ENCODE measurements at places on chromosomes 1 and 21.

- no peak for DNase-seq
These were observed 1.8 kb downstream of the PIK3R3 start for GRCh38 chr1:46130606-46131005.

- no peak for DNase-seq
These were observed 495.7 kb downstream of the KIF26B start for GRCh38 chr1:245650441-245650960.

DNA sequence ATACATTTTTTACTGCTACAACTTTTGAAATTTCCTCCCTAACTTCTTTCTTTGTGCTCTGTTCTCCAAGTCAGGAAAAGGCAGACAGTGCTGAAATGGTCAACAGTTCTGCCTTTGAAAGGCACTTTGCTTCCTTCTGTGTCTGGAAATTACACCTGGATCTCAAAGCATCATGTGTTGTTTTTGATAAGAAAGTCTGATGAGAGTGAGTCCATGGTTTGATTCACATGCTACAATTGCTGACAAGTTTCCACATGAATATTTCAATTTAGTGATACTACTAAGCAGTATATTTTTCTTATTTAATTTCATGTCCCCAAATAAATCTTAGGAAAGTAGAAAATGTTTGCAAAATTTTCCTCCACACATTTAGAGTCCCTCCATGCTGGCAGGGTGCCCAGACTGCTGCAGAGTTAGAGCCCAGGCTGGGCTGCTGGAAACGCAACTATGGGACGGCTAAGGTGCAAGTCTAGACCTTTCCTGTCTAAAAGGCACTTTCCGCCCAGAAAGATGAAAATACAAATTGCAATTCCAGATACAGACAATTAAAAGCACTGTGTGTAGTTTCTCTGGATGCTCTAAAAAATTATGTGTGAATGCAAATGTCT is 96.6 kb upstream of the RUNX1 start:
- no peak for DNase-seq

GRCh38 chr1:1755426-1755825 is 22.8 kb downstream of the NADK start:
- no peak for DNase-seq

GRCh38 chr1:88655685-88656299 is 28.3 kb upstream of the PKN2 start:
- no peak for DNase-seq

GRCh38 chr1:201881617-201882016 is 7.1 kb upstream of the SHISA4 start:
- DNase-seq: no peak

DNA sequence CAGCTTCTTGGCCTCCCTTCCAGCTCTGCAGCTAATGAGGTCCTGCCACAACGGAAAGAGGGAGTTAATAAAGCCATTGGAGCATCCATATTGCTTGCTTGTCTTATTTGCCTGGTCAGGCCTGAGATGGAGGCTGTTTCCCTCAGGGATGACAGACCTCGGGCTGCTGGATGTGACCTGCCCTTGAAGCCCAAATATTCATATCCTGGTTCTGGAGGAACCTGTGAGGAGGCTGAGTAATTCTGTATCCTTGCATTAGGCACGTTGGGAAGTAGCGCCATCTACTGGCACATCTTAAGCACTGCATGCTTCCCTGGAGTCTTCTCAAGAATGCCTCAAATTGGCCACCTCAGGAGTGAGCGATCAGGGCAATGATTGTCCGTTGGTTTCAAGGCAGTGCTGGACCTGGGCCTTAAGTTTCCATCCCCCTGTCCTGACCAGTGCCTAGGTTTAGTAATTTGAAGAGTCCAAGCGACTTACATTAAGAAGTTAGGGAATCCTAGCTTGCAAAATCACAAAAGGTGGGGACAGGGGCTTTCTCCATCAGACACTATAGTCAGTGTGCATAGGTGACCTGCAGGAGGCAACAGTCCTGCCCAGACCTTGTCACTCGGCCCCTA is 13.8 kb upstream of the NASP start:
- peak; percentile 54 for DNase-seq

DNA sequence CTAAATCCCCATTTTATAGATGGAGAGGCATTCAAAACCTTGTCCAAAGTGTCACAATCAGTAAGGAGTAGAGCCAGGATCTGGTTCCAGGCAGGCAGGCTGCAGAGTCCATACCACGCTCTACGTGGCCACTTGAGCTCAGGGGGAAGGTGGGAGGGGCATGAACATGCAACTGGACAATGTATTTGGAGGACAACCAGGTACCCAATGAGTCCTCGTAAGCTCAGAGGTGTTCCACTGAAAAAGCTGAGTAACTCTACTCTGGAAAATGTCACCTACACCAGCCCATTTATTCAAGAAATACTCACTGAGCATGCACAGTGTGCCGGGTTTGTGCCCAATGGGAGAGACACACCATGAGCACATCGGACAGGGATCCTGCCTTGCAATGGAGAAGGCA is 11.2 kb upstream of the GUCA2B start:
- no peak for DNase-seq

GRCh38 chr1:106880226-106880625 is 176.2 kb upstream of the PRMT6 start:
- no peak for DNase-seq

DNA sequence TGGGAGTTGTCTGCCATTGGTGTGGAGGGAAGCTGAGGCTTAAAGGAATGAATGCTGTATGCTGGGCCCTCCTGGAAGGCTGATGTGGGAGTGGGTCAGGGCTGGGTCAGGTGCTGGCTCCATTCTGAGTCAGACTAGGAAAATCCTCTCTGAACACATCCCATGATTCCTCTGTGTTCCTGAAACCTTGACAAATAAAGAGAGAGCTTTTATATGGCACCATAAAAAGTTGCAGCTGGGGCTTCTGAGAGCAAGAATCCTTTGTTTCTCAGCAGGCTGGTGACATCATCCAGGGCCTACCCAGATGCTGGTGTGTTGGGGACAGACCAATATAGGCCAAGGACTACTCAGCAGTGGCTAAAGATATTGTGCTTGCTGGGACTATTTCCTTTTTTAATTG is 27.8 kb upstream of the NFASC start:
- DNase-seq: no peak

DNA sequence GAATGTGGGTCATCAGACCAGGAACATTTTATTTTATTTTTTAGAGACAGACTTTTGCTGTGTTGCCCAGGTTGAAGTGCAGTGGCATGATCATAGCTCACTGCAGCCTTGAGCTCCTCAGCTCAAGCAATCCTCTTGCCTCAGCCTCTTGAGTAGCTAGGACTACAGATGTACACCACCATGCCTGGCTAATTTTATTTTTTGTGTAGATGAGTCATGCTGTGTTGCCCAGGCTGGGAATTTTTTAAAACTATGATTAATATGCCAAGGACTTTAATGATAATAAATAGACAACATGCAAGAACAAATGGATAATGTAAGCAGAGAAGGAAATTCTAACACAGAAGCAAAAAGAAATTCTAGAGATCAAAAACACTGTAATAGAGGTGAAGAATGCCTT is 142.4 kb downstream of the AK5 start:
- DNase-seq: no peak

DNA sequence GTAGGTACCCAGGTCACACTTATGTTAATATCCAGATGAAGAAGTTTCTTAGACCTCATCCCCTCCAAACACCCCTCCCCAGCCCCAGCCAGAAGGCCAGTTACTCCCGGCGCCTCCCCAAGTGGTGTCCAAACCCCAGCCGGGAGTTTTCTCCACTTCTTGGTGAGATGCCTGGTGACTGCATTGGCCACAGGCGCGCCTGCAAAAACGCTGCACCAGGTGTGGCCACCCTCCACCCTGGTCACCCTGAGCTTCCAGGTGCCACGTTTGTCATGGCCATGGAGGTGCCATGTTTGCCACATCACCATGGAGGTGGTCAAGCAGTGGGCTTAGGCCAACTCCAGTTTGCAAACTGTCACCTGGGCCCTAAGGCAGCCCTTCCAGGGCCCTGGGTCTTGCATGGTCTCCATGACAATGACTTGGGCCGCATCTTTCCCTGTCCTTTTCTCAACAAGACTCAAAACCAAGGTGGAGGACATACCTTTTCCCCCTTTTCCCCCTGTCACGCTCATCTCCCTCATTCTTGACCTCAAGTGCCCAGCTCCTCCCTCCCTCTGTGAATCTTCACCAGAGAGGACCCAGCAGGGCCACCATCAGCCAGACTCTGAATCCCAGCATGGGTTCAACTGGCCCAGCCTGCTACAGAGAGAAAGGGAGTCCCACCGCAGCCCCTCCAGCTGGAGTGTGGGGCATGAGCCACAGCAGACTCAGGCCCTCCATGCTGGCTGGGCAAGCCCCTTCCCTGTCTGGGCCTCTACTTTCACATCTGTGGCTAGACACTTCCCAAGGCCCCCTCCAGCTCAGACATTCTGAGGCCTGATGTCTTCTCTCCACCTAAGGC is 125.9 kb upstream of the ZBTB40 start:
- DNase-seq: no peak

GRCh38 chr1:221098471-221099405 is 219.5 kb downstream of the HLX start:
- DNase-seq: no peak

DNA sequence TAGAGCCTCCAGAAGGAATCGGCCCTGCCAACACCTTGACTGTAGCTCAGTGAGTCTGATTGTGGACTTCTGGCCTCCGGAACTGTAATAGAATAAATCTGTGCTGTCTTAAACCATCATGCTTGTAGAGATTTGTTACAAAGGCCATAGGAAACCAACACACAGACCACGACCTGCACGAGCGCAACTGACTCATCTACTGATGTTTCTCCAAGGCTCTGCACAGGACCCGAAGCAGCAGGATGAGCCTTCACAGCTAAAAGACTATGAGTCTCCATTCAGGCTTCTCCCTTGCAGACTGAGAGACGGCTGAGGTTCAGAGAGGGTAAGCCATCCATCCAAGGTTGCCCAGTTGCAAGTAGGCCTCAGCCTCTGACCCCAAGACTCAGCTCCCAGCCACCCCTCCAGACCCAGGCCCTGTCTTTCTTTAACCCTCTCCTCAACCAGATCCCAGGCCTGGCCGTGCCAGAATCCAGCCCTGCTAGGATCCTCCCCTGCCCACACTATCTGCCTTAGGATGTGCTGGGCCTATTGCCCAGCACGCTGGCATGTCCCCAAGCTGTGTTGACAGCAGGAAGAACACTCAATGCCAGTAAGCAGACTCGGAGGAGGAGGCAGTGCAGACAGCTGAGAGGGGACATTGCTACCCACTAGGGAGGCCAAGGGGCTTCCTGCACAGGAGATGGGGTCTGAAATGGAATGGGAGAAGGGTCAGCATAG is 109.0 kb downstream of the HMGB4 start:
- DNase-seq: no peak

- no peak for DNase-seq
These were observed 595.6 kb downstream of the LTN1 start for GRCh38 chr21:28397040-28397439.

DNA sequence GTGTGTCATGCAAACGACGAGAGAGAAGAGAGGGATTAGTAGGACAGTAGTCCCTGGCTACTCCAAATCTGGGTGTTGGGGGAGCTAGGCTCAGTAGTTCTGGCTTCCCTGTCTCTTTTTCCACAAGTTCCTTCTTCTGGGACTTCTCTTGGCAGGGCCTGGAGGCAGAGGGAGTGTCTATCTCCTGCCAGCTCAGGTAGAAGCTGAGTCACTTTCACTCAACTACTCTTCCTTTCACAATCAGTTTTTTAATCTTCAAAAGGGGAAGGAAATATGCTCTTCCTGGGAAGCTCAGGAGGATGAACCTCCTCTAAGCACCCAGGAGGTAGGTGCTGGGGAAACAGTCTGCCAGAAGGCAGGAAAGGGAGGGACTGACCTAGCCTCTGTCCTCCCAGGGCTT is 35.2 kb upstream of the MAGOH start:
- DNase-seq: no peak

GRCh38 chr1:88885933-88886332 is 5.4 kb downstream of the GTF2B start:
- DNase-seq: no peak

- no peak for DNase-seq
These were observed 75.4 kb downstream of the PLD5 start for GRCh38 chr1:242448910-242449645.

- DNase-seq: no peak
These were observed 117.6 kb downstream of the LTN1 start for GRCh38 chr21:28875078-28875477.

- no peak for DNase-seq
These were observed 84.1 kb upstream of the C21orf91 start for GRCh38 chr21:17903029-17903806.

GRCh38 chr1:16440470-16441281 is at the start of gene NECAP2:
Gene NECAP2, plus strand, starts transcription at chr1:16440724. Its CDS starts 38 bp downstream, at chr1:16440762.
- peak; percentile 95 for DNase-seq

- no peak for DNase-seq
These were observed 6.8 kb downstream of the PSMB4 start for GRCh38 chr1:151406176-151406575.

DNA sequence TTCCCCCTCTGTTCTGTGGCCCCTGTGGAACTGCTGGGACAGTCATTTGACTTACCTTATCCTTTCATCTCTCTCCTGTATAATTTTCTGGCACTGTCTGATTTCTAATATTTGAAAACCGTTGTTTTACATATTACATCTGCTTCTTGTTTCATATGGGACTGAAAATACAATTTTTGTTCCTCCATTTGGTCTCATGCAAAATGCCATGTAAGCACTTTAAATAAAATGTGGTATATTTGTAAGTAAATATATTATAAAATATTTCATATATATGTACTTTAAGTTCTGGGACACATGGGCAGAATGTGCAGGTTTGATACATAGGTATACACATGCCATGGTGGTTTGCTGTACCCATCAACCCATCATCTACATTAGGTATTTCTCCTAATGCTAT is 93.9 kb upstream of the PLPPR5 start:
- no peak for DNase-seq

- no peak for DNase-seq
These were observed 31.8 kb upstream of the JUN start for GRCh38 chr1:58815686-58816071.

- no peak for DNase-seq
These were observed 80.7 kb downstream of the JMJD4 start for GRCh38 chr1:227654431-227654830.

DNA sequence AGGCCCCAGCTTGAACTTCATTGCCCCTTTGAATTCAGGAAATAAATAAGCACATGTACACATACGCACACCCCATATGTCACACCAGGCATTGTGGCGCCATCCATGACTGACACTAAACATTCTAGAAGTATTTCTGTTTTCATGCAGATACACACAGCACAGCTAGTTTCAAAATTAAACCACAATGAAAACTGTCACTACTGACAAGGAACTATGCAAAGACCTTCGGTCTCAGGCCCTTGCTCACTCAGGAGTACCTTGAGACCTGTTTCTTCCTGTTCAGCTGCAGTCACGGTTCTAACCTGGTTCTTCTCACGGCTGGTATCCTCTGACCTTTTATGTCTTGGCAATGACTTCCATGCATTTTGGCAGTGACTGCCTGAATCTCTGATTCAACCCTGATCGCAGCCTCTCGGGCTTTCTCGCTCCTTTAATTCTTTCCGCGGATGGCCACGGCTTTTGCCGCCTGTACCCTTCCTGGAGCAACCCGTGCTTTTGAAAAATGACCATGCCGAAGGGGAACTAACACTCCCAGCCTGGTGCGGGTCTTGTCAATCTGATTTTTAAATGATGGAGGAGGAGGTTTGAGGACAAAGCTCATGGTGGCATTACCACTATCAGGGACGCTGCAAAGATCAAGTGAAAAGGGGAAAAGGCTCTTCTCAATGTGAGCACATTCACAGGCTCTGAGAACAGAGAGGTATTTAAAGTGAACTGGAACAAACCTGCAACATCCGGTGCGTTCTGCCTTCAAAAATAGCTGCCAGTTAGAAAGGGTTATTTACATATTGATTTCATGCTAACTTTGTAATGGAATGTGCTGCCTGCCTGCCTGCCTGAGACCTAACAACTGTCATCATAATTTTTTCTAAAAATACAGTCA is 384.6 kb downstream of the RRAGC start:
- no peak for DNase-seq
